ENCODE measurements at places on chromosomes 6 and 20. TPM values are rescaled to one million over a fixed set of nuclear protein-coding genes. Genes with fewer than 3 reads are reported as not detected.

The PRRT1 gene
- 0.74 TPM for total RNA-seq

The LZTS3 gene
- total RNA-seq, result 2.7 TPM

The TRIM31 gene
- total RNA-seq, result 1.7 TPM

The NPBWR2 gene
- not detected for total RNA-seq

The PROCR gene
- total RNA-seq, result 131 TPM

The HCK gene
- total RNA-seq, result 0.08 TPM

The LAMA2 gene
- 0.73 TPM for total RNA-seq

The ACTL10 gene
- not detected for total RNA-seq

The FAM83B gene
- total RNA-seq, result 0.09 TPM

The PDCD2 gene
- total RNA-seq, result 49.8 TPM

The SLC35D3 gene
- total RNA-seq, result 0.07 TPM

The OVOL2 gene
- 0.21 TPM for total RNA-seq

The BANF2 gene
- total RNA-seq, result not detected

The FABP7 gene
- not detected for total RNA-seq

The HMGCLL1 gene
- total RNA-seq, result 0.07 TPM

The TRDN gene
- not detected for total RNA-seq

The GMNN gene
- total RNA-seq, result 55.7 TPM

The CDH26 gene
- 0.10 TPM for total RNA-seq

The EFCAB8 gene
- total RNA-seq, result not detected

The LY6G6D gene
- total RNA-seq, result not detected

The MYBL2 gene
- 92.0 TPM for total RNA-seq

The ZBTB12 gene
- total RNA-seq, result 4.2 TPM

The NEDD9 gene
- 34.7 TPM for total RNA-seq

The COL9A3 gene
- total RNA-seq, result 0.87 TPM

The NOX3 gene
- not detected for total RNA-seq

The C4A gene
- total RNA-seq, result 0.89 TPM

The LY6G6C gene
- total RNA-seq, result not detected

The ARID1B gene
- 15.7 TPM for total RNA-seq

The HDGFL1 gene
- total RNA-seq, result not detected

The FAM162B gene
- total RNA-seq, result 0.15 TPM

The PACRG gene
- total RNA-seq, result not detected

The PTP4A1 gene
- 128 TPM for total RNA-seq

The MLN gene
- total RNA-seq, result not detected

The SMLR1 gene
- total RNA-seq, result not detected

The CDC25B gene
- total RNA-seq, result 207 TPM

The C20orf202 gene
- not detected for total RNA-seq

The APOBEC2 gene
- not detected for total RNA-seq

The TCF21 gene
- 0.09 TPM for total RNA-seq

The LY6G6F gene
- not detected for total RNA-seq

The FOXS1 gene
- 0.46 TPM for total RNA-seq

The SUN5 gene
- not detected for total RNA-seq

The LY6G5B gene
- total RNA-seq, result 4.3 TPM

The SPACA1 gene
- total RNA-seq, result not detected

The CGA gene
- 0.29 TPM for total RNA-seq

The PLCB4 gene
- total RNA-seq, result 13.0 TPM

The PKIB gene
- 1.0 TPM for total RNA-seq

The ITPR3 gene
- 30.6 TPM for total RNA-seq

The VSX1 gene
- 1.6 TPM for total RNA-seq

The CALHM5 gene
- total RNA-seq, result 0.10 TPM

The GPLD1 gene
- 1.3 TPM for total RNA-seq

The SUMO4 gene
- total RNA-seq, result not detected

The TMEM217 gene
- 0.80 TPM for total RNA-seq

The KIF25 gene
- total RNA-seq, result not detected

The TREM2 gene
- not detected for total RNA-seq

The SLC17A3 gene
- 0.93 TPM for total RNA-seq

The LY6G5C gene
- 0.77 TPM for total RNA-seq
